Kidney (tissue), 22 donors: ENCODE measurements at places on chromosomes 4 and X. TPM values are rescaled to one million over a fixed set of nuclear protein-coding genes. Genes with fewer than 3 reads are reported as not detected.

The ANKRD50 gene
- 12.1 TPM for total RNA-seq

The IL1RAPL1 gene
- total RNA-seq = 0.19 TPM

The SH3D19 gene
- 36.8 TPM for total RNA-seq

The SEPTIN6 gene
- 40.1 TPM for total RNA-seq
